ENCODE measurements at places on chromosomes 2 and 18.
A peak's percentile ranks its signal among the peaks of the same experiment; 100 is the strongest.

GRCh38 chr18:12843420-12844350 is 40.4 kb downstream of the PTPN2 start:
- no peak for DNase-seq

- DNase-seq = no peak
Measured at GRCh38 chr2:99754210-99754609, 264.4 kb upstream of the REV1 start.

- DNase-seq = no peak
Measured at GRCh38 chr2:189152483-189152882, 27.1 kb downstream of the COL5A2 start.

DNA sequence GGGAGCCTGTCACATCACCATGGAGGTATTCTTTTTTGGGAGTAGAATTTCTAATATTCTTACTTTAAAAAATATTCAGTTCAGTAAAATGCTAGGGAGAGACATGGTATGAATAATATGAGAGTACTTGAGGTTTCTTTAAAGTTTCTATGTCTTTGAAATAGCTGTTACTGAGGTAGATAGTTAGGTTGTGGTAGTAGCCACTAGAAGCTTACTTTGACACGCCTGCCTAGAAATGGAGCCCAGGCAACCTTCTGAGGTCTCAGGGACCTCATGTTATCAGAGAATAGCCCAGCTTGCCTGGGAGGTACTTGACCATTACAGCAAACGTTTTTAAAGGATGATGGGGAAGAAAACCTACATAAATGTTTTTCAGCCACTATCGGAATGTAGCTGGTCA is 131.2 kb downstream of the AGPS start:
- DNase-seq = no peak

DNA sequence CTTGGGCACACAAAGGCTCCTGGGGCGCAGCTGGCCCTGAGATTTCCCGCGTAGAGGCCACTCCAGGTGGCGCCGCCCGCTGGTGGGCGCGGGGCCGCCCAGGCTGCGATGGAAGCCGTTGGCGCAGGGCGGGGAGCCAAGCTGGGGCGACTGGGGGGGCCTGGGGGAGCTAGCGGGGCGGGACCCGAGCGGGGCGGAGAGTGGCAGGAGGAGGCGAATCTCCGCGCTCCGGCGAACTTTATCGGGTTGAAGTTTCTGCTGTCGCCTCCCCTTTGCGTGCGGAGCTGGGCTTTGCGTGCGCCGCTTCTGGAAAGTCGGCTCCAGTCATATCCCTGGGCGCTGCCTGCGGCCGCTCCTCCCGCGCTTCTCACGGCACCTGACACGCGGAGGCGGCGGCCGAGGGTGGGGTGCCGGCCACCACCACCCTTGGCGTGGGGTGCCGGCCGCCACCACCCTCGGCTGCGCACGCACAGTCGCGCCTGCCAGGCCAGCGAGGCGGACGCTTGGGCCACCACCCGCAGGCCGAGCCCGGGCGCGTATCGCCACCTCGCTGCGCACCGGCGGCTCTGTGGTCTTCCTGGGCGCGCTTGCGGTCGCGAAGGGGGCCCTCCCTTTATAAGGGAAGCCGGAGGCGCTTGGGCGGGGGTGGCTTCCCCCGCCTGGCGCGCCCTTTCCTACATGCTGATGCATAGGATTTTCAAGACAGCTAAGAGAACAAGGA is 919 bp upstream of the CYP1B1 start:
- DNase-seq = peak; percentile 93

GRCh38 chr2:233204286-233204936 is 47.1 kb upstream of the ATG16L1 start:
- DNase-seq = no peak

DNA sequence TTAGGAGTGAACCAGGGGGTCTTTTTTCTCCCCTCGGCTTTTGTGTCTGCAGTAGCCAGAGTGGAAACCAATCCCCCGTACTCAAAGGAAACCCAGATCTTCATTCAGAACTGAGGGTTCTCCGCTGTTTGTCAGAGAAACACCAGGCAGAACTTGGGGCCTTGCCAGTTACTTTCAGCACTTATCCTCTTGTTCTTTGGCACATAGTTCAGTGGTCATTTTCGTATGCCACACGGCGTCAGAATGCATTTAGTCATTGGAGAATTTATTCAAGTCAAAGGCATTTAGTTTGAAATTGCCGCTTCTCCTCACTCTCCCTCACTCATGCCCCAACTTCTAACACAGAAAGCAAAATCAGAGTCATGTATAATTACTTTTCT is 102.9 kb downstream of the CABLES1 start:
- no peak for DNase-seq

DNA sequence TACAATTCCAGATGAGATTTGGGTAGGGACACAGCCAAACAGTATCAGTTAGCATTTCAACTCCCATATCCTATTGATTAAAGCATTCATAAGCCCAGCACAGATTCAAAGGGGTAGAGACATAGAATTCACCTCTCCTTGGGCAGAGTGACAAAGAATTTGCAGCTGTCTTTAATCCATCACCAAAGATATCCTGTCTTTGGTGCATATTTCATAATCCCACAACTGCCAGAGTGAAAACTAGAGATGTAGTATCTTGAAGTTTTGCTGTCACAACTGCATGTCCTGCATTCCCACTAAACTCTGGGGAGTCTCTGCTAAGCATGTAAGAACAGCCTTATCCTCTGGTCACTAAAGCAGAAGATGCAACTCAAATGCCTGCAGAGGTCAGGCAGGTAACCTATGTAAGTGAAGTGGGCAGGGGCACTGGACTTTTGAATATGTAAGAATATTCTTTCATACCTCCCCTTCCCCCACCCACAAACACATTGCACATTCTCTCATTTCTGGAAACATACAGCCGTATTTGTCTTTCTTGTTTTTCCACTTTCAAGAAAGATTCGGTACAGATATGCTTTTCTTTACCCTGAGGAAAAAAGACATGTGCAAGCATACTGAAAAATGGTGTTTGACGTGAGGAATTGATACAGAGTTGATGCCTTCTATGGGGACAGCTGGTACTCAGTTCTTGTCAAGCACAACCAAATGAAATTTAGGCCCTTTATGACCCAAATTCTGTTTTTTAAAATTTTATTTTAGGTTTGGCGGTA is 283.1 kb downstream of the SP3 start:
- no peak for DNase-seq

DNA sequence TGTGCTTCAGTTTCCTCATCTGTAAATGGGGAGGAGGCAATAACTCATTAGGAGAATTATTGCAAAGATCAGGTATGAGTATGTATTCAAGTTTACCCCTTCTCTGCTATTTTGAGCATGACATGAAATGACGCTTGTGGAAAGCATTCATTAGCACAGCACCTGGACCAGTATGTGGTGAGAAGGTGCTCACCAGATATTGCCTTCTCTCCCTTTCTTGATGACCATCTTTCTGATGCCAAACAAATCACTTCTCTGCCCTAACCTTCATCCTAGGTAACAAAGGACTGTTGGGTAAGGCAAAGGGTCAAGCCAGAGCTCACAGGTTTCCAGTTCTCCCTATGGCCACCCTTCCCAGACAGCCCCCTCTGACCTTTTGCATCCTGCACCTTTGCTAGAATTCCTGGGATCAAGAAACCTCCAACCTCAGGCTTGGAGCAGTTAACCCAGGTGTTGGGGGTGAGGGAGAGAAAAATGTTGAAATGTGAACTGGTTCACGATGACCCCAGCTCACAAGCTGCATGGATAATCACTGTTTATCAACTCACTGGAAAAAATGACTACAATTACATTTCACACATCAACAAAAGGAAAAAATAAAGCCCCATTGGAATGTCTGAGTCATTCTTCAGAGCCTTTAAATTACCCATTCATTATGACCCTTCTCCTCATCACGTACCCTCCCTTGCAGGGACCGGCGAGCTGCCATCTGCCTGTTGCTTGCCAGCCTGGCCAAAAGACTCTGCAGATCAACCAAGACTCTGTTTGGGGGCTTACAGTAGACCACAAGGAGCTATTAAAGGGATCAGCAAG is 41.6 kb downstream of the LBH start:
- peak; percentile 30 for DNase-seq

- DNase-seq = no peak
Measured at GRCh38 chr2:205822579-205822978, 140.3 kb downstream of the NRP2 start.

- DNase-seq = no peak
Measured at GRCh38 chr2:120233292-120233691, 10.1 kb upstream of the TMEM185B start.

DNA sequence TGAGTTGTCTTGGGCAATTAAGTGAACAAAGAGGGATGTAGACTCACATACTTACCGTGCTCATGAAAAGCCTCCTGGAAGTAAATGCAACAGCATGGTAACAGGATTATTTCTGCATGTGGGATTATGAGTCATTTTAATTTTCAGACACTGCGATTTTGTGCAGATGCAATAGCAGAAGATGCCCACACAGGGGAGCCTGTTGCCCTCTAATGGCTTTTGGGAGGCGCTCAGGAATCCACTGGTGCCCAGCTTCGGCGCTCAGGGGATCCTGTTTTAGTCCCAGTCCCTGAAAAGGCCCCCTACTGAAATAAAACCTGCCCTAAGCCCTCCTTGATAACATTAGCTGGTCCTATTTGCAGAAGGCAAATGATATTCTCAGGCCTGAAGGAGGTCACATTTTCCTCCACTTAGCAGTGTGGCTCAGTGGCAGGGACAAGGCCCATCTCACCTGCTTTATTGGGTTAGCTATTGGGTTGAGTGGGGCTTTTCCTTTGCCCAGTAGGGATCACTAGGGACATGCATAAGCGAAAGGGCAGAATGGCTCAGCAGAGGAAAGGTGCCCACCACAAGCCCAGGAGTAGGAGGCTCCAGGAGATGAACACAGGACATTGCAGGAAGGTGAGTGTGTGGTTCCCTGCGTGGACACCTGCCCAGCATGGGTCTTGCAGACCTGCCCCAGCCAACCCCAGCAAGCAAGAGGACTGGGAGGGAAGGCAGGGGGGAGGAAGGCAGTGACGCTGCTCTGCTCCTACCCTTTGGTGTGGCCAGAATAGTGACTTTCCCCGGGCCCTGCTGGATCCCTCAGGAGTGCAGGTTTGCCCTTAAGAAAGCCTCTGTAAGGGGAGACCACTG is 26.5 kb upstream of the KCNS3 start:
- no peak for DNase-seq

DNA sequence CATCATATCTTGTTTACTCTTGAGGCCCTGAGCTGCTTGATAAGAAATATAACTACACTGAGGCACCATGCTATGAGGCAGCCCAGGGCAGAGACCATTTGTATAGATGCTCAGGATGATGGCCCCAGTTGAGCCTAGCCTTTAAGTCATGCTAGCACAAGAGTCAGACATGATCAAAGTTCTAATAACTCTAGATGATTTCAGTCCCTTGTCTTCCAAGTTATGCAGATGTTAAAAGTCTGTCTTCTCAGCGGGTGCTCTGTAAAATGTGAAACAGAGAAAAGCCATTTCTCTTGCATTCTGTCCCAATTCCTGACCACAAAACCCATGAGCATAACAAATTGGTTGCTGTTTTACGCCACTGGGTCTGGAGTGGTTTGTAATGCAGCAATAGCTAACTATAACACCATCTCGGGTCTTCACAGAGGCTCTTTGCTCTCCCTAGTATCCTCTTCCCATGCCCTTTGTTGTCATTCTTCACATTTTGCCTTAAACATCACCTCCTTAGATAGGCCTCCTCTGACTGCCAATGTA is 49.6 kb downstream of the NXPH2 start:
- DNase-seq = no peak

DNA sequence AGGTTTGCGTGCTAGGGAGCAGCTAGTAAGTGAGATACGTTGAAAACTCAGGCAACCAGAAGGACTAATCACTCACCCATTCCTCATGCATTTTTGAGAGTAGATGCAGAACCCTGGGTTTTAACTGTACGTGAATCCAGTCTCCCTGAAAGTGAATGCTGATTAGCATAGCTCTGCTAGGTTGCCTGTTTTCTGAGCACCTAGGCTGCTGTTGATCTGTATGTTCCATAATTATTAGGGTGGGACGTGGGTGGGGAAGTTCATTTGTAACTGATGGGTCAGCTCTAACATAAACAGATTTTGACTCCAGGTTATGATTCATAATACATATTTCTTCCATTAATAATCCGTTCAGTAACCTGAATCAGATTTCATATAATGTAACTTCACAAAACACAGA is 379.0 kb upstream of the FANCL start:
- no peak for DNase-seq

GRCh38 chr2:12257476-12257875 is 459.3 kb upstream of the TRIB2 start:
- DNase-seq = no peak

DNA sequence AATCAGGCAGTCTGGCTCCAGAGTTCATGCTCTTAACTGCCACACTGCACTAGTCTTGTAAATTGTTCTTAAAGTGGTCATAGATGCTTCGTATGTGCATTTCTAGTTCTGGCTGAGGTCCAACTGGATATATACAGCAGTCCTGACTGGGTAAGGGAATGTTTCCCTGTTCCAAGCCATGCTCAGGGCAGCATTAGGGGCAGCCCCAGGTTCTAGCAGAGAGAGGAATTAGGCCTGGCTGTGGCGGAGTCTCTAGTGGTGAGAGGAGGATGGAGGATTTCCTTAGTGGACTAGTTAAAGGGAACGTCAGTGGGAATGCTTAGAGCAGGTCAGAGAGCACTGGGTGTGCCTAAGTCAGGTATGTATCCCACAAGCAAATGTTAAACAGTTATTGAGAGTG is 28.0 kb downstream of the UBE2E3 start:
- no peak for DNase-seq

- no peak for DNase-seq
Measured at GRCh38 chr18:54952026-54952425, 7.2 kb downstream of the CCDC68 start.

- no peak for DNase-seq
Measured at GRCh38 chr2:120684289-120685065, 51.2 kb upstream of the GLI2 start.

DNA sequence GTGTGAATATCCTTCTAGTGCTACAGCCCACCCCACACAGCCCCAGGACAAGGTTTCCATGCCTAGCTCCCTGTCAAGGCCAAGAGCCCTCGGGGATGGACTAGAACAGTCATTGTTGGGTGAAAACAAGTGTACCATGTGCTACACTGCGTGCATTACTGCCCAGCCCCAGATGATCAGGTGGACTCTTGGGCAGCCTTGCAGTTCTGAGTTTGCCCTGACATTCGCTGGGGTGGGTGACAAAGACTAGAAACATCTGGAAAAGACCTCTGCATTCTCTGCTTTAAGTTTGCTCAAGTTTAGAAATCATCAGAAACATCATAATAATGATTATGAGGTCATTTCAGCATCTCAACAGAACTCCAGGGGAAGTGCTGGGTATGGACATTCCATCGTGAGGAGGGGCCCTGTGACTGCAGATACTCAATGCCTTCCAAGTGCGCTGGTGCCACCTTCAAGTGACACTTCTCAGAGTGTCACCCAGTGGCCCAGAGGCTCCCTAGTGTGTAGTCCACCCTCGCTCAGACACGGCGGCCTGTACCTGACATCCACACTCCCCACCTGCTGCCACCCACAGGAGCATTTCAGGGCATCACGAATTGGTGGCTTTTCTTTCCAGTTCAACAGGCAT is 5.3 kb upstream of the PXDN start:
- no peak for DNase-seq

All from GOT3 (cell line).